ENCODE measurements at places on chromosomes 1 and 21. TPM values are rescaled to one million over a fixed set of nuclear protein-coding genes. Genes with fewer than 3 reads are reported as not detected.

DNA sequence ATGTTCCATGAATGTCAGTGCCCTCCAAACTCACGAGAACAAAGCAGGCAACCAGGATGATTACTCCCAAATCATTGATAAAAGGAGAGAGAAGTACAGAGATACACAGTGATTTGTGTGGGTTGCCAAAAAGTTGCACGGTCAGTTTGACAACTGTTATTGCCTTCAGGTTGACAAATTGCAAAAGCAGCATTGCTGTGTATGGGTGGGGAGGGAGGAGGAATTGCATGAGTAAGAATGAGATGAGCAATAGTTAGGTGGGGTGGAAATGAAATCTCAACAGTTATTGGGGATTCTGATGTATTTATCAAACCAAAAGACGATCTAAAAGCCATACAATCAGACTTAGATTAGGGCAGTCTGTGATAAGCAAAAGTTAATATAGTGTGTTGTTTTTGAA is 93.7 kb downstream of the NTMT2 start:
- DNase-seq = no peak

ZNF683 gene
- not detected for total RNA-seq

FCRL4 gene
- not detected for total RNA-seq

SELENOF gene
- total RNA-seq = 130 TPM

RBBP5 gene
- total RNA-seq = 20.2 TPM

DNA sequence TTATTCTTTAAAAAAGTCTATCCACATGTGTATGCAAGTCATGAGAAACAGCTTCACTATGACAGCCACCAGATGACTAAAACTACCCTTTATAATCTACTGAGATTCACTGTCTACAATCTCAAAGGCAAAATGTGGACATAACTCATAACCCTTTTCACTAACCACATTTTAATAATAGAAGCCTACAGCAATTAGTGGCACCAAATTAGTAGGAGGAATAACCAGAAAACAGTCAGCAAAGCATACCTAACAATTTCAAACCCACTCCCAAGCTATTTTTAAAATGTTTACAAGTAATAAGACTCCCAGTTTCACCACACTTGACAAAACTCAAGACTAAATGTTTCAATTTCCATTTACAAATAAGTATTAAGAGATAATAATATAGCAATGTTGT is 442.9 kb downstream of the PTPRC start:
- DNase-seq = no peak

GRCh38 chr1:63523738-63524137 is 413 bp downstream of the EFCAB7 start:
- DNase-seq = no peak

- no peak for DNase-seq
Observed at GRCh38 chr1:248862695-248862997, 3.8 kb upstream of the ZNF692 start.

DNA sequence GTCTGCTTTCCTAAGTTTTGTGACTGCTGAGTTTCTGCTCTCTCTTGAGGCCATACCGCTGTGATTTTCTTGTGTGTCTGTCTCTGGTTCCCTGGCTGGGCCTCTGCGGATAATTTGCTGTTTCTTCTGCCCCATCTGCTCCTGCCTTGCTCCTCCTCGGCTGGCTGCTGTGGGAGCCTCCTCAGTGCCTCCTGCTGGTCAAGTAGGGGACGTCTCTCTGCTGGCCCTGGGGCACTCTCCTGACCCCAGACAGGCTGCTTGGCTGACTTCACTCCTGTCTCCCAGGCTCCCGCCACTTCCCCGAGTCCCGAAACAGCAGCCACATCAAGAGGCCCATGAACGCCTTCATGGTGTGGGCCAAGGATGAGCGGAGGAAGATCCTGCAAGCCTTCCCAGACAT is 28.5 kb downstream of the ETNK2 start:
- DNase-seq = no peak

GRCh38 chr1:228283043-228283371 is 75.2 kb downstream of the OBSCN start:
- DNase-seq = no peak

GRCh38 chr1:105591681-105592080 is 1464.8 kb upstream of the PRMT6 start:
- DNase-seq = no peak

OLFM3 gene
- total RNA-seq = 0.92 TPM

- DNase-seq = no peak
Observed at GRCh38 chr1:117059334-117059677, 820 bp upstream of the TTF2 start.

DNA sequence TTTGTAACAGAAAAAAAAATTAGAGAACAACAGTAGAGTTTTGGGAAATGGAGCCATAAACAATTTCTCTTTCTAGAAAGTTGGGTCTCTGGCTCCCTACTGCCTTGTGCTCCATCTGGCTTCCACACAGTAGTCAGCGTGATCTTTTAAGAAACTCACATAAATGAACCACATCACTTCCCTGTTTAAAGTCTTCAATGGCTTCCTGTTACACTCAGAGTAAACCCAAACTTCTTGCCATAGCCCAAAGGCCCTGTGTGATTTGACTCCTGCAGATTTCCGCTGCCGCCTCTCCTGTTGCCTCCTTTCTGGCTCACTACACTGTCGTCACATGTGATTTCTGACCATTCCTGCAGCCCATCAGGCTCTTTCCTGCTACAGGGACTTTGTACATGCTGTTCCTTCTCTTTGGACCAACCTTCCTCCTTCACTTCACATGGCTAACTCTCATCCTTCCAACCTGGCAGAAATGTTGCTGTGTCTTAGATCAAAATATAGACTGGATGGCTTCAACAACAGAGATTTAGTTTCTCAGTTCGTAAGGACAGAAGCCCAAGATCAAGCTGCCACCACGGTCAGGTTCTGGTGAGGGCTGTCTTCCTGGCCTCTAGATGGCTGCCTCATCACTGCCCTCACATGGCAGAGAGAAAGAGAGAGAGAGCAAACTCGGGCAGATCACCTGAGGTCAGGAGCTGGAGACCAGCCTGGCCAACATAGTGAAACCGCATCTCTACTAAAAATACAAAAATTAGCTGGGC is 34.0 kb downstream of the OPRD1 start:
- no peak for DNase-seq

GRCh38 chr1:36137776-36138175 is 11.5 kb downstream of the TRAPPC3 start:
- no peak for DNase-seq

ZNF593OS gene
- not detected for total RNA-seq
